Suppressor macrophage (primary cell): ENCODE measurements at places on chromosomes 16 and 17.

- no peak for DNase-seq
Measured at GRCh38 chr16:80176114-80176513, 364.7 kb upstream of the DYNLRB2 start.

- DNase-seq, result no peak
Measured at GRCh38 chr17:61504697-61505096, 52.5 kb downstream of the TBX4 start.

DNA sequence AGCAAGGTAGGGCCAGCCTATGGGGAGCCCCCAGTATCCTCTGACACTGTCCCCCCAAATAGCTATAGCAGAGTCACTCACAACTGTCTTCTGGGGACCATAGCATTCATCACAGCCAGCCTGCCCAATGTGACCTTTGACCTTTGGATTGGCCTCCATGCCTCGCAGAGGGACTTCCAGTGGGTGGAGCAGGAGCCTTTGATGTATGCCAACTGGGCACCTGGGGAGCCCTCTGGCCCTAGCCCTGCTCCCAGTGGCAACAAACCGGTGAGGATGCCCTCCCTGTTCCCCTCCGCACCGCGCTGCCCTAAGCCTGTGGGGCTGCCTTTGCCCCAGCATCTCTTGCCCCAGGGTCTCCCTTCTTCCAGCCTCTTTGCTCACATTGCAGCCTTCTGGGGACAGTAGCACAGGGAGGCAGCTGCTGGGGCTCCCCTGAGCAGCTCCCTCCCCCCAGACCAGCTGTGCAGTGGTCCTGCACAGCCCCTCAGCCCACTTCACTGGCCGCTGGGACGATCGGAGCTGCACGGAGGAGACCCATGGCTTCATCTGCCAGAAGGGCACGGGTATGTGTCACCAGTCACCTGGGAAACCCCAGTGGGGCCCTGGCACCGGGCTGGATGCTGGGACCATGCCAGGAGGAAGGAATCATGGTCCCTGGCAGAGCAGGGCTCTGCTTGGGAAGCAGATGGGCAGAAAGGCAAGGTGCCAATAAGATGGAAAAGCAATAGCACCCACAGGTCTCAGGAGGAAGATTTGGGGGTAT is 61.1 kb downstream of the MRC2 start:
- DNase-seq, result no peak

GRCh38 chr17:59289981-59290301 is 41.5 kb upstream of the YPEL2 start:
- no peak for DNase-seq

DNA sequence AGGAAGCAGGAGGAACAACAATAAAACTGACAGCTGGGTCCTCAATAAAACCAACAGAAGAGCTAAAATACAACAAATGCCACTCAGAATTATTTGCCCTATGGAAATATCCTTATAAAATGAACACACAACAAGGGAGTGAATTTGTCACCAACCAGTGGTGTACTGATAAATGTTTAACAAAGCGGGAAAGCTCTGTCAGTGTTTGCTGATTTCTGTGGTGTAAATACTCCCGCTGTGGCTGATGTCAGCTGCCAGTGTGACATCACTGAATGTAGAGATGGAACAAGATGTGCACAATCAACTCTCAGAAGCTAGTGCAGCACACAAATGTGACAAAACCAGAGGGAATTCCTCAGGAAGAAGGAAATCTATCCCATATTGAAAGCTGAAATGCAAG is 51.9 kb downstream of the CDYL2 start:
- no peak for DNase-seq

DNA sequence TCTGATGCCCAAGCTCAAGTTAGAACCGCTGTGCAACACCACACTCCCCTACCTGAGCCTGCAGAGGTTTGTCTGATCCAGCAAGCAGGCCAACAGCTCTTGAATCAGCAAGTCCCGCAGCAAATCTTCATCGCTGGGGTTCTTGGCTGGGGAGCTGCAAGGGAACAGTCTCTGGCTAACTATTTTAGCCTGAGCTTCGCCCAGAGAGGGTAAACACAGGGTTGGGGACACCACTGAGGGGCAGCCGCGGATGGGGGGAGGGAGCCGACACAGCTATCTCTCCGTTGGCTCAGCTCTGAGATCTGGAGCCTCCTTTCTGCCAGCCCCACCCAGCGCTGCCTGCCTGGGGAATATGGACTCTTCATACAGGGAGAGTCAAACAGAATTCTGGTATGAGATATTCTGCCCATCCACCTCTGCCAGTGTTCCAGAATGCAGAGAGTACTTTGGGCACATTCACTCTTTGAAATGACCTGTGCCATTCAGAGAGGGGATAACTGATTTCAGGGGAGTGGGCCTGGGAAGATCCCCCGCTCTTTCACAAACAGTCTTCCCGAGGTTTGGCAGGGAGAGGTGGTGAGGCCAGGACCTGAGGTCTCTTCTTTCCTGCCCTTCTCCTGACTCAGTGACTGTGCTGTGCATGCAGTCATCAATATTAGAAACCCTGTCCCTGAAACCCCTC is 7.4 kb downstream of the GIP start:
- no peak for DNase-seq

- no peak for DNase-seq
Measured at GRCh38 chr17:77508047-77508715, 367.4 kb downstream of the SEC14L1 start.

DNA sequence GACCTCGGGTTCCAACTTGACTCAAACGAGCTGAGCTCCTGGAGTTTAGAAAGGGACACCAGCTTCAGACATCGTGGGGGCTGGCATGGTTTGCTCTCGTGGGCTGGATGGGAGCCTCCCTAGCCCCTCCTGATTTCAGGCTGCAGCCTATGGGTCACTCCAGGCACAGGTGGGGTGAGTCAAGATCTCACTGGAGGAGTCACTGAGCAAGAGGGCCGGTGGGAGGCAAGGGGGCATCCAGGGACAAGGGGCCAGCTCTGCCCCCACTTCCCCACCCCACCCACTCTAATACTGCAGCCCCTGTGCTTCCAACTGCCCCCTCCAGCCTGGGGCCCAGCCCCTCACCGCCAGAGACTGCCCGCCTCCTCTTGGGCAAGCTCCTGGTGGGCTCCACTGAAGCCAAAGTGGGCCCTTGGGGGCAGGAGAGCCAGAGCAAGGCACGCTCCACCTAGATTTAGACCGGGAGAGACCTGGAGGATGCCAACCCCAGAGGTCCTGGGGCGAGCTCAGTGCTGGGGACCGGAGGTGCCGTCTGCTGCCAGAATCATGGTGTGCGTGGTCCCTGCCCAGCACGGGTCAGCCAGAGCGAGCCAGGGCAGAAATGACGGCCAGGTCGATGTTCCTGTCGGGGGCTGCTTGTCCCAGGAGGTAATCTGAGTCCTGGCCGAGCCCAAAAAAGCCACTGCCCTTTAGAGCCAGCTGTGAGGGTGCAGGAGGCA is 6.4 kb downstream of the SLC16A3 start:
- no peak for DNase-seq
